ENCODE measurements at places on chromosomes 4 and X.

DNA sequence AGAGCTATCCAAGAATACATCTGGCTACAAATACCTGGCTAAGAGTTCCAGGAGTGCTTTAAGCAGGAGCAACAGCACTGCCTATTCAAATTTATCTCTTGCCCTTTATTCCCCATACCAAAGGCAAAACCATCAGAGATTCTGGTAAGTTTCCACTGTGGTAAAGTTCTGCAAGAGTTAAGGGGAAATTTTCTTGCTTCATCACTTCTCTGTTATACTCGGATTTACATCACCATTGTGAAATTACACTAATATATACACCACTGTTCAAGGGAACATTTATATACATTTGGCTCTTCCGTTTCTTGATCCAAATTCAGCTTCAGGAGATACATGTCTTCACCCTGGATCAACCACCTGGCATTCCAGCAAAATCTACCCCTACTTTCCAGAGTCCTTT is 70.8 kb upstream of the PTPN13 start:
- DNase-seq, result no peak

DNA sequence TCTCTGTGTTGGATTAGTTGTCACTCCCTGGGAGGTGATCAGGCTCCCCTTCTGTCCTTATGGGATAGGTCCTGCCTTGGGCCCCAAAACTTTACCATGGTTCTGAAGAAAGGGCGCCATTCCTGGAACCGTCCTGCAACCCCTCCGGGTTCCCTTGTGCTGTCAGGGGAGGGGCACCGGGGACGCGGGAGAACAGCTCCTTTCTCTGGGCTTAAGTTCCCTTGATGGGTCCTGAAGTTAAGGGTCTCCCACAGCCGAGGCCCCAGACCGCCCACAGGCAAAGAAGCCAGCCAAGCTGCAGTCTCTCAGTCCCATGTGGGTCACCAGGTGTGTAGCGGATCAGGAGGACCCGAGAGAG is 44.8 kb downstream of the UGT2A3 start:
- DNase-seq, result no peak

GRCh38 chrX:65750674-65751469 is 83.4 kb downstream of the MSN start:
- DNase-seq, result peak; percentile 51

DNA sequence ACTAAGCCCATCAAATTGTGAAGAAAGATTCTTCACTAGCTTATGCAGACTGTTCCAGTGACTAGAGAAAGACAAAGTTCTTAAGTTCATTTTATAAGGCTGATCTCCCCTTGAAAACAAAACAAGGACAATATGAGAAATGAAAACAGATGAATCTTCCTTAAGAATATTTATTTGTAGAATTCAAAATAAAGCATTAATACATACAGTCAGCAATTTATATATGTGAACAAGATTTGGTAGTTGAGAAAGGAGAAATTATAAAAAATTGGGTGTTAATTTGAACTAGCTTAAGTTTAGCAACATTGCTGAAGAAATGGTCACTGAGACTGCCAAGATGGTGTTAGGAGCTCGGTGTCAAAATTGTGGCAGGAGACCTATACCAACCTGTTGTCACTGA is 41.4 kb upstream of the TAPT1 start:
- no peak for DNase-seq

DNA sequence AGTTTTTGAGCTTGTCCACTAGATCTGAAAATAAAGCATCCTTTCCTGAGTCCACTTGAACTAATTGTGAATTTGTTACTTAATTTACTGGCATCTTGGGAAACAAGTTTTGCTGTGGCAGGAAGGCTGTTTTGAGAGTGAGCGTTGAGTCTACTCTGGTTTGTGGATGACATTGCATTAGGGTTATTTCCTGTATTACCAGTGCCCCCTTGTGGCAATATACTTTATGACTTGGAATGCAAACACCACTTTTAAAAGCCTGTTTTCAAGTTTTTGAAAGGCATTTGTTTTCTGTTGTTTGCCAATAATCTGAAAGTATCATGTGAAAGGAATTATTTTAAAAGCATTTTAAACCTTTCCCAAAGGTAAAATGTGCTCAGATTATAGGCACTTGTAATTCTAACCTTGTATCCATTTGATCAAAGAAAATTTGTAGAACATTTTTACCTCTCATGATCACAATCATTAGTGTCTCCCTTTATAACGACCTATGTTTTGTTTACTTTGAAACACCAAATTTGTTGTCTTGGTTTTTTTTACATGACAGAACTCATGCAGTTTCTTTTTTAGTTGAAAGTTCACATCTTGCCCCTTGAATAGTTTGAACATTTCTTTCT is 18.0 kb upstream of the CYP2U1 start:
- peak; percentile 64 for DNase-seq

DNA sequence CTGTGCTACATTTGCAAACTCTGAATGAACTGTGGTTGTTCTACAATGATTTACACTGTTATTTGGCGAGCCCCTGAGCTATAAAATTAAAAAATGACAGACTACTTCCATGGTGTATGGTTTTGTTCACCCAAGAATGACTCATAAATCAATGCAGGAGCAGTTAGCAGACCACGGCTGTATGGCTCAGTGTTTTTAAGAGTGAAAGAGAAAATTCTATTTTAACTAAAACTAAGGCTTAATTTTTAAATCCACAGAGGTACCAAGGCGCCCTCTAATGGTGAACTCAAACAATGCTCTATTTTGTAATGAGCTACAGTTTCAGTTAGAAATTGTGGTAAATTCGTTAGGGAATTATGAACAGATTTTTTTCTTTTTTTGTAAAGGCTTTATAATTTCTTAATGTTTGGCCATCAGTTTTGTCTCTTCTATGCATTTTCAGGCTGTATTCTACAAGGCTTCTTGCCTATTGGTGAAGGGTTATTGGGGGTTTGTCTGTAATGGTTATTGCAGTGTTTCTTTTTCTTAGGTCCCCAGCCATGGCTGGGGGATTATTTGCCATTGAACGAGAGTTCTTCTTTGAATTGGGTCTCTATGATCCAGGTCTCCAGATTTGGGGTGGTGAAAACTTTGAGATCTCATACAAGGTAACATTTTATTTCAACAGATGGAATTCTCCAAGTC is 32.5 kb downstream of the HMGB2 start:
- DNase-seq, result peak; percentile 37

- no peak for DNase-seq
Observed at GRCh38 chr4:135239964-135240363, 1038.4 kb upstream of the PABPC4L start.

- DNase-seq, result no peak
Observed at GRCh38 chrX:105018865-105019264, 201.6 kb downstream of the TEX13A start.

DNA sequence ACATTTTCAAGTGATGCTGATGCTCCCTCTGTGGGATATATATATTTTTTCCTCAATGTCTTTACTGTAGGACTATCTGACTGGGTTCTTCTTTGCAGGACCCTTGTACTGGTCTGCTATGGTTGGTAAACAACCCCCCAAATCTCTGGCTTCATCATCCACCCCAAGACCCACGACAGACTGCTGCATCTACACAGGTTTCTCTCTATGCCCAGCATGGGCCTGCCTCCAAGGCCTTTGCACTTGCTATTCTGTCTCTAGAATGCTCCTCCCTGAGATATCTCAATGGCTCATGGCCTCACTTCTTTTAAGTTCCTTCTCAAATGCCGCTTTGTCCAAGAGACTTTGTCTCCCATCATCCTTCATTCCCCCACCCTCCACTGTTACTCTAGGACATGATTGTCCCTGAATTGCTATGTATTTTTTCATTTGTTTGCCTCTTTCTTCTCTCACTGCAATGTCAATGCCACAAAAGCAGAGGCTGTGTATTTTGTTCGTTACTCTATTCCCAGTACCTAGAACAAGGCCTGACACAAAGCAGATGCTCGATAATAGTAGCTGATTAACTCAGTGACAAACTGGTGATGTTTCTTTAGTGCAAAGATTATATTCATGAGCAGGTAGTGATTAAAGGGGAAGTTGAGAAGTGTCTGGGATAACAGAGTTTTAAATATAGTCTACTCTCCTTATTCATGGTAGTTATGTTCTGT is 6.6 kb downstream of the EVC start:
- DNase-seq, result no peak

DNA sequence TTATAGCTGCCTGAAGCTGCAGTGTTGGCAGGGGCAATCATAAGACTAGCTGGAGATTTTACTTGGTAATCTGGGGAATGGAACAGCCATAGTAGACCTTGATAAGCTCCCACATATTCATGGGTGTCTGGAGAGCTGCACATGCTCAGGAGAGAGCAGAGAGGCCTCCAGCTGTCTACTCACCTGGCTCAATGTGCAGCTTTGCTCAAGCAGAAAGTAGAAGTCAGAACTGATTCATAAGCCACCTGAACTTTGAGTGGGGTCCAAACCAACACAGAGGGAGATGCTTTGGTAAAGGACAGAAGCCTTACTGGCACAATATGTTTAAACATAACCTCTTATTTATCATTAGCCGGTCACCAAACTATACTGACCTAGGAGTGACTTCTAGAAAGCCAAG is 54.4 kb downstream of the KDM6A start:
- DNase-seq, result no peak

GRCh38 chrX:133857640-133858269 is 127.6 kb downstream of the GPC3 start:
- no peak for DNase-seq

- no peak for DNase-seq
Observed at GRCh38 chr4:185202984-185203485, 765 bp downstream of the CFAP97 start.
